GM13976 (cell line): ENCODE measurements at places on chromosomes 16 and 17.

GRCh38 chr17:77365584-77366186 lies 224.9 kb downstream of the SEC14L1 start:
- no peak for DNase-seq

GRCh38 chr16:70665113-70665694 lies 18.8 kb downstream of the IL34 start:
- no peak for DNase-seq

DNA sequence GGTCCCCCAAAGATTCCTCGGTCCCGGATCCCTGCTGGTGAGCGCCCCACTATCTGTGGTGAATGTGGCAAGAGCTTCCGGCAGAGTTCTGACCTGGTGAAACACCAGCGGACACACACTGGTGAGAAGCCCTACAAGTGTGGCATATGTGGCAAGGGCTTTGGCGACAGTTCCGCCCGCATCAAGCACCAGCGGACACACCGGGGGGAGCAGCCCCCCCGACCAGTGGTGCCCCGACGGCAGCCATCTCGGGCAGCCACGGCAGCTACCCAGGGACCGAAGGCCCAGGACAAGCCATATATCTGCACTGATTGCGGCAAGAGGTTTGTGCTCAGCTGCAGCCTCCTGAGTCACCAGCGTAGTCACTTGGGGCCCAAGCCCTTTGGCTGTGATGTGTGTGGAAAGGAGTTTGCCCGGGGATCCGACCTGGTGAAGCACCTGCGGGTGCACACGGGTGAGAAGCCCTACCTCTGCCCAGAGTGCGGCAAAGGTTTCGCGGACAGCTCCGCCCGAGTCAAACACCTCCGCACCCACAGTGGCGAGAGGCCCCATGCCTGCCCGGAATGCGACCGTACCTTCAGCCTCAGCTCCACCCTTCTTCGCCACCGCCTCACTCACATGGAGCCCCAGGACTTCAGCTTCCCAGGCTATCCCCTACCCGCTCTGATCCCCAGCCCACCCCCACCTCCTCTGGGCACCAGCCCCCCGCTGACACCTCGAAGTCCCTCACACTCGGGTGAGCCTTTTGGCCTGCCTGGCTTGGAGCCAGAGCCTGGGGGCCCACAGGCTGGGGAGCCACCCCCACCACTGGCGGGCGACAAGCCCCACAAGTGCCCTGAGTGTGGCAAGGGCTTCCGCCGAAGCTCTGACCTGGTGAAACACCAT lies 2.8 kb downstream of the ZNF48 start:
- DNase-seq: no peak

GRCh38 chr17:76556765-76557367 lies 17.0 kb downstream of the PRCD start:
- peak; percentile 59 for DNase-seq
